Fibroblast of villous mesenchyme (primary cell): ENCODE measurements at places on chromosomes 12 and 14.

- no peak for DNase-seq
Measured at GRCh38 chr12:63889721-63890509, 45.4 kb downstream of the SRGAP1 start.

DNA sequence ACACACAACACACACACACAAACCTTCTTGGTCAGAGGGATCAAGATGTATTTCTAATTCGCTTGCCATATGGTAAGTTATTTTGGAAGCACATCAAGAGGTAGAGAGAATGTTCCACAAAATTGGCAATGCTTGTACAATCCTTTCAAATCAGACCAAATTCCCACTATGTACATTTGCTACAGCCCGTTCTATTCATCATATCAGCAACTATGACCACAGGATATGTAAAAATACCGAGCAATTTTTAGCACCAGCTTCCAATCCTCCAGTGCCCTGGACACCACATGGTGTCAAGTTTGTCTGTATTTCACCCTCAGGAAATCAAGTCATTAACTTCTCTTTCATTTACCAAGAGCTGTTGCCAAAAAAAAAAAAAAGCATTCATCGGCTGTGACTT, 21.2 kb downstream of the TBX5 start:
- DNase-seq, result peak; percentile 34

DNA sequence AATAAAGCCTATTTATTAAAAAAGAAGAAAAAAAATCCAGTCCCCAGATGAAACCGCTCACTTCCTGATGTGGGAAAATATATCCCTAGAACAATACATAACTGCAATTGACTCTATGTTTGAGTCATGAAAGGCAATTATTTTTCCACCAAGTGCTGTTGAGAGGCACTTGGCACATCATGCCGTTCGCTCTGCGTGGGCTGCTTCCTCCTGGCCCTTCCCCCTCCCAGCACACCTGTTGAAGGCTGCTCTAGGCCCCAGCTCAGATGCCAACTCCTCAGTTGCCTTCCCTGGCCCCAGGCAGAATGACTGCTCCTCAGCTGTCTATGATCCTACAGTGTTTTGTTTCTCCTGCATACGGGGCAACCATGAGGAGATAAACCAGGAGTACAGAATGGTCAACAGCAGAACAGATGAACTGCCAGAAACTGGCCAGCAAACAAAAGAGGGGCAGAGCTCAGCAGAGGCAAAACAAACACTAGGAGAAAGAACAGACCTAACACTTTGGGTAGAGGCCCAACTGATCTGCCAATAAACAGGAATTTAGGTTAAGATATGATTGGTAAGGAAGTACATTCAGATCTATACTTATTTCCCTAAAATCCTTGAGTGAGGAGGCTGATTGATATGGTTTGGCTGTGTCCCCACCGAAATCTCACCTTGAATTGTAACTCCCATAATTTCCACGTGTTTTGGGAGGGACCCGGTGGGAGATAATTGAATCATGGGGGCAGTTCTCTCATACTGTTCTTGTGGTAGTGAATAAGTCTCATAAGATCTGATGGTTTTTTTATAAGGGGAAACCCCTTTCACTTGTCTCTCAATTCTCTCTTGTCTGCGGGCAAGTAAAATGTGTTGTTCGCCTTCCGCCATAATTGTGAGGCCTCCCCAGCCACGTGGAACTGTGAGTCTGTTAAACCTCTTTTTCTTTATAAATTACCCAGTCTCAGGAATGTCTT, 58.6 kb downstream of the SLC38A1 start:
- no peak for DNase-seq

DNA sequence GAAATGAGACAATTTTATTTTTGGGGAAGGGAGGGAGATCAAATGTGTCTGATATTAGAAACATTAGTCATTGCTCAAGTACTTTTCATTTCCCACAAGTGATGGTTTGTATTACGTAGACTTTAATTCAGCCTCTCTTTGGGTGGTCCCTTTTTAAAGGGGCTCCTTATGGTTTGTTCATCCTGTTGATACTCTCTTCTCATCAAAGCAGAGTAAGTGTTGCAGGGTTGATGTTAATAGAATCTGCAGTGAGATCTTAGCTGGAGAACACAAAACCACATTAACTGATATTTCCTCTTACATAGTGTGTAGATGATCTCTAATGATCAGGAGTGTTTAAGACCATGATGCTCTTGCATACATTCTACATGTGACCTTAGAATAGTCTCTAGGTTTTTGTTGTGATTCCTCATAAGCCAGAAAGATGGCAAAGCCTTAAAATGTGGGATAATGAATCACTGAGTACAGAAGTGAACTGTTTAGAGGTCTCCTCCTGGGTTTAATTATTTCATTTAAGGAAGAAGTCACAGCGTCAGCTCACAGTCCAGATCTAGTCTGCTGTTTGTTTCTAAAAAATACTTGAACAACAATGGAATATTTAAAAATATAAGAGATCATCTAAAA, 87.4 kb upstream of the PTPRR start:
- DNase-seq, result no peak

- no peak for DNase-seq
Measured at GRCh38 chr14:72332871-72333270, 400.6 kb downstream of the RGS6 start.

- no peak for DNase-seq
Measured at GRCh38 chr14:102731871-102732800, 45.1 kb upstream of the TRAF3 start.
